ENCODE measurements at places on chromosomes 5 and 9.

GRCh38 chr5:174063082-174063756 is 17.7 kb downstream of the NSG2 start:
- no peak for DNase-seq

DNA sequence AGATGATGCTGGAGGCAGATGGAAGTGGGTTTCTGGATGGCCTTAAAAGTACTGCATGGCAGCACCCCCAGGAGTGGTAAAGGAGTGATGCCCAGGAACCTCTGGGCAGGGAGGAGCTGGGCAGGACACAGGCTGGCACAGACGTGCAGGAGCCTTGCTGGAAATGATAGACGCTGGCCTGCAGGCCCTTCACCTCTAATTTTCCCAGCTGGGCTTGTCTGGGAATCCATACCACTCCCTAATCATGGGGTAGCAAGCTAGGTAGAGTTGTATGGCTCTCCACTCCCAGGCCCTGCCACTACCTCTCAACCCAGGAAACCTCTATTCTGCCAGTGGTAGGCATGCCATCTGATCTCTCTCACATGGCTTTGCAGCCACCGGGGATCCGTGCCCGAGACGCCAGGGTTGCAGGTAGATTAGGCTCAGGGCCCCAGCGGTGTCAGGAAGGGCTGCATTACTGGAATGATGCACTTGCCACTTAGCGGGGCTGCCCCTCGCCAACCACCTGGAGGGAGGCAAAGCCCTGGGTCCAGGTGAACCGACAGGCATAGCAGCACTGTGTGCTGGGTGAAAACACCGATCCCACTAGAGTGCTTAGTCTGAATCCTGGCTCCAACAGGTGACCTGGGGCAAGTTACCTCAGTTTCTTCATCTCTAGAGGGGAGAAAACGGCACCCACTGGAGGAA is 79.6 kb upstream of the SLC25A51 start:
- no peak for DNase-seq

DNA sequence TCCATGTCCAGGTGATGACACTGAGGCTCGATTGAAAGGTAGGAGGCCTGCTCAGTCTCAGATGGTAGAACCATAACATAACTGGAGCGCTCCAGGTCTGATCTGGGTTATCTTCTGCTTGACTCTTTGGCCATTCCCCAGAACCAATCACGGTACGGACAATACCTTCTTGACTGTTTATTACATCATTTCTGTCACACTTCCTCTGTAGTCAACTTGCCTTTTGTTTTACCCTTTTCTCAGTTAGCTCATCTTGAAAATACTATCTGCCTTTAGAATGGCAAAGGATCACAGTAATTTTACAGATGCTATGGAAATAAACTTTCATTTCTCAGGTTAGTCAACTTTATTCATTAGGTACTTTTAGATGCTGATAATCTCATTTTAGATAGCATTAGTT is 22.4 kb downstream of the GLRA1 start:
- no peak for DNase-seq

- no peak for DNase-seq
These were observed 854.1 kb downstream of the MAT2B start for GRCh38 chr5:164359260-164360255.

DNA sequence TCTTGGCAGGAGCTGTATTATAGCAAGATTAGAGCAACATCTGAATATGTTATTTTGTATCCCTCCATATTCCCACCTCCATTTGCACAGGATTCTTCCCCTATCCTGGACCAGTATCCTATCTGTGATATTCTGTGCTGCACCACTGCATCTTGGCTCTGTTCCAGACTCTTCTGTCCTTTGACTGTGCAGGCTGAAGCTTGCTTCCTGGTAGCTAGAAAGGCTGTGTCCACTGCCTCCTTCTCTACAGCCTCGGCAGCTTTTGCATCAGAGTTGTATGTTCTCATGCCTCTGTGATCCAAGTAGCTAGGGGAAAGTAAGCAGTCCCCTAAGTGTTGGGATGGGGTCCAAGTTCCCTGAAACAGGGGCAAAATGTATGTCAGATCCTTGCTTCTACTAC is 104.1 kb downstream of the GAS1 start:
- no peak for DNase-seq

DNA sequence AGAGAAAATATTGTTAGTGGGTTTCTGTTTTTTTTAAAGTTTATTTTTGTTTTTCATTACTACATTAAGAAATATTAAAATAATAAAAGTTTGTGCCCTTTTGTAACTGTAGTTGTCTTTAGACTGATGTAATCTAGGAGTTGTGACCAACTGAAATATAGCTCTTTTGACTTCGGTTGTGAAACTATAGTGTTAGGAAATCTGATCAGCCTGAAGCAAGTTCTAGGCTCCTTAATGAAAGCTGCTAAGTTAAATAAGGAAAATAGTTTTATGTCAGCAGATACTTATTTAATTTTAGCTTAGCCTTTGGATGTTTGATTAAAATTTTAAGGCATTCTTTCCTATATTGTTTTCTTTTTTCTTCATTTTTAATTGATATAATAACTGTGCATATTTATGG is 14.2 kb downstream of the AP3S1 start:
- no peak for DNase-seq

GRCh38 chr5:18438126-18438525 is 803.9 kb downstream of the TAF11L14 start:
- DNase-seq = no peak

- no peak for DNase-seq
These were observed 125.1 kb downstream of the PDE4D start for GRCh38 chr5:59768152-59769040.

GRCh38 chr5:1503241-1504068 is 20.3 kb downstream of the LPCAT1 start:
- no peak for DNase-seq

DNA sequence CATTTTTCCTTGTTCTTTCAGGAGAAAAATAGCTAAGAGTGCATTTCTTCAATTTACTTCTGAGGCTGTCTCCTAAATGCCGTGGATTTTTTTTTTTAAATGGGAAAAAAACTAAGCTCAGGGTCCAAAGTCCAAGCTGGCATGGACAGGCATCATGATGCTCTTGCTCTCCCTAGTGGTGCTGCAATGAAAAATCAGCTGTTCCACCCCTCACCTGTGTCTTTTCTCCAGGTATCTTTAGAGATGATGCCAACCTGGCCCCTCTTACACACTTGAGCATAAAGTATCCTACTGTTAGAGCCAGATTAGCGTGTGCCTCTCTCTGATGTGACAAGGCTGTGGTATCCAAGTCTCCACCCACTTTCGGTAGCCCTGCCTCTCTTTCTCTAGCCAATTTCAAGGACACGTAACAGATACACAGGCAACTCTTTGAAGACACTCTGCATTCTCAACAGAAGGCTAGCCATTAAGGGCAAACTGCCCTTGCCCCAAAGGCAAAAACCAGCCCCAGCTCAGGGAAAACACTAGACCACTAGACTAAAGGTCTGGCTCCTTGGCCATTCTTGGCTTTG is 208.8 kb downstream of the SAXO1 start:
- DNase-seq = no peak

Measured in activated CD8-positive, alpha-beta T cell treated with anti-CD3 and anti-CD28 coated beads, Interleukin-2, amount 10 ng/mL, durations not matched to agents 7 days and 5 days (primary cell).